Aorta (tissue), 5 donors: ENCODE measurements at places on chromosomes 12 and 14. TPM values are rescaled to one million over a fixed set of nuclear protein-coding genes. Genes with fewer than 3 reads are reported as not detected.

GRCh38 chr12:38956337-38956736 is 50.9 kb upstream of the CPNE8 start:
- no peak for DNase-seq

DNA sequence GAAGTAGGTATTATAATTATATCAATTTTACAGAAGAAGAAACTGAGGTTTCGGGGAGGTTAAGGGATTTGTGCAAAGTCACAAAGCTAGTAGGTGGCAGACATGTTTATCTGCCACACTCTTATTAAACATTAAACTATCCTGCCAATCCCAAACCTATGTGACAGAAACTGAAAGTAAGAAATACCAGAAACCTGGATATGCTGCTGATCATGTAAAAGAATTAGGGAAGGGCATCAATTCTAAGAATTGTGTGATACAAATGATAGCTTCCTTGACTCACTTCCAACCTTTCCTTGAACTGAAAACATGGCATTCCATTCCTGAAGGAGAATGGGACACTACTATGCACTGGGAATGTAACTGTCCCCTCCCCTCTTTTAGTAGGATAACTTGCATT is 16.9 kb downstream of the TAOK3 start:
- DNase-seq, result no peak

Gene CFAP251
- total RNA-seq, result 2.8 TPM

DNA sequence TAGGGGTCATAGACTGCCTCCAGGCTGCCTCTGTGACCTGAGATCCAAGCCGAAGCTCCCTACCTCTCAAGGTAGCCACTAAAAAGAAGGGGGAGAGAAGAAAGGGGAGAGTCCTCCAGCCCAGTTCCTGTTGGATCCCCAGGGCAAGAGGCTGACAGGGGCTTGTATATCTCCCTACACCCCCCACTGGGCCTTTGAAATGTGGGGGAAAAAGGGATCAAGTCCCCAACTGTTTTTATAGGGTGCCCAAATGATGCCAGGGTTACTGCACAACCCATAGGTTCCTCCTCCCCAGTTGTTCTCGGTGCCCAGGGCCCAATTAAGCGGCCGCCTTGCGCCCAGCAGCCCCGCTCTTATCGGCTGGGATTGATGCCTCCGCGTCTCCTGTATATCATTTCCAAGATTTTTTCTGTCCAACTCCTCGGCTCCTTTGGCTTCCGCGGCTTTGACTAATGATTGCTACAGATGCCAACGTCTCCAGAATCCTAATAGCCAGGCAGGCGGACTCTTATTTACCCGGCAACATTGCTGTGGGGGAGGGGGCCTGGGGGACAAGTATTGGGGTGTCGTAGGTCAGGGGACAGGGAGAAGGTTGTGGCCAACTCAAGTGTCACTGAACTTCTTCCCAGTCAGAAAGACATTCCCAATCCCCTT is 7.6 kb upstream of the HOXC4 start:
- no peak for DNase-seq

DNA sequence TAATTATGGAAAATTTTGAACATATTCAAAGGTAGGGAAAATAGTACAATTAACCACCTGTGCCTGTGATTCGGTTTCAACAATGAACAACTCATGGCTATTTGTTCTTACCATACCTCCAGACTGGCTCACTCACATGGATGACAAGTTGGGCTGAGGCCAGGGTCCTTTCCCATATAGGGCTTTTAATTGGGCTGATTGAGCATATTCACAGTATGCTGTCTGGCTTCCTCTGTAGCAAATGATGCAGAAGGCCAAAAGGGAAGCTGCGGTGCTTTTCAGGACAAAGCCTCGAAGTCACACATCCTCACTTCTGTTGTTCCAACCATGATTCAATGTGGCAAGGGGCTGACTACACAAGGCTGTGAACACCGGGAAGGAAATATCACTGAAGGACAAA is 297.5 kb upstream of the SLC16A7 start:
- no peak for DNase-seq

DNA sequence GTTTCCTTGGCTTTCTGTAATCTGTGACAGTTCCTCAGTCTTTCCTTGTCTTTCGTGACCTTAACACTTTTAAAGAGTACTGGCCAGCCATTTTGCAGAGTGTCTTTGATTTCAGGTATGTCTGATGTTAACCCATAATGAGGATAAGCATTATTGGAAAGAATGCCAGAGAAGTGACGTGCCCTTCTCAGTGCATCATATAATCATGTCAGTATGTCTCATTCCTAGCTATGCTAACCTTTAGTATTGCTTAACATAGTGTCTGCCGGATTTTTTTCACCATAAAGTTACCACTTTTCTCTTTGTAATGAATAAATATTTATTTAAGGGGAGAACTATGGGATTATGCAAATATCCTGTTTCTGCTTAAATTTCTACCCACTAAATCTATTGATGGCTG is 28.5 kb downstream of the RERG start:
- DNase-seq, result no peak

Gene MFAP5
- 59.7 TPM for total RNA-seq

DNA sequence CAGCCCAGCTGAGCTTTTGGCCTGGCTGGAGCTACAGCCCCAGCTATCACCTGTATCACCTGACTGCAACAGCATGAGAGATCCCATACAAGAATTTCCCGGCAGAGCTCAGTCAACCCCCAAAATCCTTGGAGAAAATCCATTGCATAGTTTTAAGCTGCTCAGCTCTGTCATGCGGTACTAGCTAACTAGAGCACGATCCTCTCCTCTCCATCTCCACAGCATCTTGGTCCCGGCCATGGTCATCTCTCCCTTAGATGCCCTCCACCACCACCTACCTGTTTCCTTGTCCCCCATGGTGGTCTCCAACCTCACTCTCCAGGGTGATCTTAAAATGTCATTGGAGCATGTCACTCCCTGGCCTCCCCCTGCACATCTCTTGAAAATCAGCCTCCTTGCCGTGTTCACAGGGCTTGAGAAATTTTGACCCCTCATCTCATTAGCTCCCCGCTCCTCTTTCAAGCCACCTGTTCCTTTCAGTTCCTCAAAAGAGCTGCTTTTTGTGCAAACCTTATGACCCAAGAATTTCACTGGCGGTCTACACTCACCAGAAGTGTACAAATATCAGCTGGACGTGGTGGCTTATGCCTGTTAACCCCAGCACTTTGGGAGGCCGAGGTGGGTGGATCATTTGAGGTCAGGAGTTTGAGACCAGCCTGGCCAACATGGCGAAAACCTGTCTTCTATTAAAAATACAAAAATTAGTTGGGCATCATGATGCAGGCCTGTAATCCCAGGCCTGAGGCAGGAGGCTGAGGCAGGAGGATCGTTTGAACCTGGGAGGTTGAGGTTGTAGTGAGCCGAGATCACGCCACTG is 8.1 kb upstream of the CLMN start:
- no peak for DNase-seq

GRCh38 chr12:19964549-19964948 is 403.8 kb upstream of the PDE3A start:
- no peak for DNase-seq

Gene TSPAN9
- 50.6 TPM for total RNA-seq

DNA sequence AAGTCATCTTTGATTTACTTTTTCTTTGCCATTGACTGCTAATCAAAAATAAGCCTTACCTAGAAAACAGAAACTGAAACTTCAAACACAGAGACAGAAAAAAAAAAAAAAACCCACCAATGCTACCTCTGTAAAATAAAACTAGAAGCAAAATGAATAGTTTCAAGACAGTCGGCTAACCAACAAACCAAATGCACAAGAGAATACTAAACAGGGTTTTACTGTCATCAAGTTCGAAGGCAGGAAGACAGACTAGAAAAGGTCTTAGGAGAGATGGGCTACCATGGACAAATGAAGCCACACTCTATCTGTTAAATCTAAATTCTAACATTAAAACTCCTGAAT is 59.5 kb downstream of the SEL1L start:
- no peak for DNase-seq

- DNase-seq, result no peak
These were observed 12.1 kb upstream of the BCDIN3D start for GRCh38 chr12:49854976-49855375.

DNA sequence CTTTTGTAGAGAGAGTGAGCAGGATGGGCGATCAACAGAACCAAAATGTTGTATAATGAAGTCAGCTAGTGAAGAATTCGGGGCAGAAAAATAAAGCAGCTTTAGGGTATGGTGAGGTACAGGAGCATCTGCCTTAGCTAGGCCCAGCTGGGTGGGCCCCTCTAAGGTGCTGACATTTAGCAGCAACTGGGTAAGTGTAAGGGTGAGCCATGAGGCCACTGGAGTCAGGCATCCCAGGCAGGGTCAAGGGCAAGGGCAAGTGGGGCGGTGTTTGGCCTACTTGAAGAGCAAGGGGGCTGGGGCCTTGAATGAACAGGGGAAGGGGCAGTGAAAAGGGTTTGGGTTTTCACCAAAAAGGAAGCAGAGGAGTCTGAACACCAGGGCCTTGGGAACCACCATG is 583.6 kb downstream of the BCL11B start:
- DNase-seq, result no peak

Gene PLA2G1B
- 1.2 TPM for total RNA-seq

GRCh38 chr14:77322250-77322902 is 1.5 kb downstream of the GSTZ1 start:
- no peak for DNase-seq

Gene SGPP1
- 14.4 TPM for total RNA-seq
